ENCODE measurements at places on chromosomes 12 and 14. TPM values are rescaled to one million over a fixed set of nuclear protein-coding genes. Genes with fewer than 3 reads are reported as not detected.

GRCh38 chr12:13948621-13949020, 32.8 kb downstream of the GRIN2B start:
- DNase-seq: no peak

DNA sequence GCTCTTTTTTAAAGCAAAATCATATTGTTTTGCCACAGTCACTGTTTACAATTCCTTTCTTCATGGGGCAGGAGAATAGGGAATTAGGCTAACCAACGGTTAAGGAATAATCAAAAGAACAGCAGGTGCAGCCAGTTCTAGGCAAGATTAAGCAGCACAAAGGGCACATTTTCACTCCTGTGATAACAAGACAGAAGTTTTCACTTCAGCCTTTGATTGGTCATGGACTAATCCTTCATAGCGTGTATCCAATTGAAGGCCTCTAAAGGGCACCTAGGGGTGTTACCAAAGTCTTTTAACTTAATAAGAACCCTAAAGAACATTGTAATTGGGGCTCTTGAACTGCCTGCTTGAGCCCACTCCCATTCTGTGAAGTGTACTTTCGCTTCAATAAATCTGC, 206.9 kb upstream of the AMIGO2 start:
- no peak for DNase-seq

GRCh38 chr12:49331380-49332222, 5.4 kb downstream of the C1QL4 start:
- no peak for DNase-seq

The EML5 gene
- total RNA-seq: 0.27 TPM
